ENCODE measurements at places on chromosomes 5 and 9. TPM values are rescaled to one million over a fixed set of nuclear protein-coding genes. Genes with fewer than 3 reads are reported as not detected.

Gene SLCO4C1
- total RNA-seq = 0.22 TPM

DNA sequence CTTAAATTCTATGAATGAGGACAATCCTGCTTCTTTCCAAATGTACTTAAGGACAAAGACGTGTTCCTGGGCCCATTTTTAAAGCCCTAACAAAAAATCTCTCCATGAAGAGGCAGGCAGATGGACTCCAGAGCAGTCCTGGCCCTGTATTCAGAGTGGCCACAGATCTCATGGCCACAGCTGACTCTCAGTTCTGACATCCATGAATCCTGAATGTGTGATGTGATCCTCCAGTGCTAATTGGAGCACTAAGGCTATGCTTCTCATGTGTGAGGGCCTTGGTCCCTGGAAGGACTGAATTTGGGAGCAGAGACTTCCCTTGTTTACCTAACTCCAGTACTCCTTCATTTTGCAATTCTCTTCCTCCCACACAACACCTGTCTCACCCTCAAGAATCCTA lies 373.0 kb downstream of the AGTPBP1 start:
- DNase-seq = no peak

GRCh38 chr9:37650873-37651768 lies at the start of gene FRMPD1:
Gene FRMPD1 (plus strand): TSS chr9:37650954. CDS start chr9:37692642, 41,688 bp downstream.
- DNase-seq = peak; percentile 10

- peak; percentile 65 for DNase-seq
Observed at GRCh38 chr5:153542536-153542935, 52.1 kb downstream of the GRIA1 start.

Gene CPLANE1
- total RNA-seq = 21.4 TPM

GRCh38 chr5:150511578-150512367 lies 3.8 kb downstream of the NDST1 start:
- DNase-seq = peak; percentile 77

Gene DPYSL3
- total RNA-seq = 198 TPM

GRCh38 chr9:129183495-129184218 lies 5.6 kb upstream of the IER5L start:
- no peak for DNase-seq

DNA sequence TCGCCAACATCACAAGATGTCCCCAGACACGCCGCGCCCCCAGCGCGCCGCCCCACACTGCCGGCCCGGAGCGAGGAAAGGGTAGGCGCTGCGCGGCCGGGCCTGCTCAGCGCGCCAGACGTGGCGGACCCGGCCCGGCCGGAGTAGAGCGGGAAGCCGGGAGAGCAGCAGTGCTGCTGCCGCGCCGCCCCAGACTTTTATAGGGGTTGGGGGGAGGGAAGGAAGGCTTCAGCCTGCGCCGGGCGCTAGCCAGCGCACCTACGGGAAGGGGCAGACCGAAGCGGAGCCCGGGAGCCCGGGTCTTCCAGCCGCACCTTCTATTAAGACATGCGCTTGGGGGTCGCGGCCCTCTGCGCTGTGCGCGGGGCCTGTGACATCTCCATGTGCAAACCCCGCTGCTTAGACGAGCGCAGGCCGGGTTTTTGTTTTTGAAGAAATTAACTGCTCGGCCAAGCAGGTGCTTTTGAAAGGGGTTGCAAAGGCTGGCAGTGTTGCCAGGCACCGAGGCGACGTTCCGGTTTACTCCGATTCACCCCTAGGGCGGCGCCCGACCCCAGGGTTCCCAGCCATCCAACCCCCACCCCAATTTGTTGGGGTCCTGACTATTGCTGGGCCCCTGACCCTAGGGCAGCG lies 353 bp upstream of the PAX5 start:
- no peak for DNase-seq

DNA sequence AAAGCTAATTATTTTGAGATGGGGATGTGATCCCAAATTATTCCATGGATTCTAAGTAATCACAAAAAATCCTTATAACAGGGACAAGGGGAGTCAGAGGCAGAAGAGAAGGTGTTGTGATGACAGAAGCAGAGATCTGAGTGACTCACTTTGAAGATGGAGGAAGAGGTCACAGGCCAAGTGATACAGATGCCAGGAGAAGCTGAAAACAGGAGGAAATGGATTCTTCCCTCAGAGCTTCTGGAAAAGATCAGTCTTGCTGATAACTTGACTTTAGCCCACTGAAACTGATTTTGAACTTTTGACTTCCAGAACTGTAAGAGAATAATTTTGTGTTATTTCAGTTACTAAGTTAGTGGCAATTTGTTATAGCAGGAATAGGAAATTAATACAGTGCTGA lies 105.3 kb downstream of the GCNT1 start:
- DNase-seq = peak; percentile 35

DNA sequence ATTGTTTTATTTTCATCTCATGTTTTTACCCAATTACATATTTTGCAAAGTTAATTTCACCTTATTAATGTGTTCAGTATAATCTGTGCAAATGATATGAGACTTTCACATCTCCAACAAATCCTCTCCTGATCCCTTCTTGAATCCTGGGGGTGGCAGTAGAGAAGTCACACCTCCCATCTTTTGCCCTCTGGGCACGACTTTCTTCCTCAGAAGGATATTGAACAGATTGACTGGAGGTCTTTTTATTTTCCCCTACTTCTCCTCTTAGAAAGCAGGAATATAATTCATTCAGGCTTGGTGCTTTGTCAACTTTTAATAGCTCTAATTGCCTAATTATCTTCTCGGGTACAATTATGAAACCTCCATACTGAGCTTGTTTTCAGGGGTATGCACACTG lies 1037.1 kb upstream of the NUDT12 start:
- no peak for DNase-seq

DNA sequence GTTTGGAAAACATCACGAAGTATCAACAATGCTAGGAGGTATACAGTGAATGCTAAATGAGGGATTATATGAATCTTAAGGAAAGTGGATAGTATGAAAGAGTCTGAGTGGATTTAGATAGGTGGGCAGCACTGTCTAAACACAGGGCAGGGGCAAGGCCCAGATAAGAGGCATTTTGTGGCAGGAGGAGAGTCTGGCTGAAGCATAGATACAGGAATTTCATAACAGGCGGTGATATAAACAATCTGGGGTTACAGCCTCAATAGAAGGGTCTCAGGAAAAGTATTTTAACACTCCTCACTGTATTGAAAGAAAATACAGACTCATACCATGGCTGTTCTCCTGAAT lies 96.9 kb downstream of the PLPP1 start:
- no peak for DNase-seq

- DNase-seq = no peak
Observed at GRCh38 chr5:169165052-169165451, 135.9 kb downstream of the SLIT3 start.

GRCh38 chr5:149367249-149367971 lies 9.6 kb downstream of the PCYOX1L start:
- peak; percentile 18 for DNase-seq

GRCh38 chr9:129478961-129479630 lies 141.8 kb downstream of the C9orf50 start:
- DNase-seq = no peak

Gene LSM11
- total RNA-seq = 4.4 TPM

Gene CDO1
- 3.9 TPM for total RNA-seq

Gene NUDT12
- 6.3 TPM for total RNA-seq

- DNase-seq = peak; percentile 56
Observed at GRCh38 chr5:33300209-33300742, 140.5 kb upstream of the TARS1 start.

DNA sequence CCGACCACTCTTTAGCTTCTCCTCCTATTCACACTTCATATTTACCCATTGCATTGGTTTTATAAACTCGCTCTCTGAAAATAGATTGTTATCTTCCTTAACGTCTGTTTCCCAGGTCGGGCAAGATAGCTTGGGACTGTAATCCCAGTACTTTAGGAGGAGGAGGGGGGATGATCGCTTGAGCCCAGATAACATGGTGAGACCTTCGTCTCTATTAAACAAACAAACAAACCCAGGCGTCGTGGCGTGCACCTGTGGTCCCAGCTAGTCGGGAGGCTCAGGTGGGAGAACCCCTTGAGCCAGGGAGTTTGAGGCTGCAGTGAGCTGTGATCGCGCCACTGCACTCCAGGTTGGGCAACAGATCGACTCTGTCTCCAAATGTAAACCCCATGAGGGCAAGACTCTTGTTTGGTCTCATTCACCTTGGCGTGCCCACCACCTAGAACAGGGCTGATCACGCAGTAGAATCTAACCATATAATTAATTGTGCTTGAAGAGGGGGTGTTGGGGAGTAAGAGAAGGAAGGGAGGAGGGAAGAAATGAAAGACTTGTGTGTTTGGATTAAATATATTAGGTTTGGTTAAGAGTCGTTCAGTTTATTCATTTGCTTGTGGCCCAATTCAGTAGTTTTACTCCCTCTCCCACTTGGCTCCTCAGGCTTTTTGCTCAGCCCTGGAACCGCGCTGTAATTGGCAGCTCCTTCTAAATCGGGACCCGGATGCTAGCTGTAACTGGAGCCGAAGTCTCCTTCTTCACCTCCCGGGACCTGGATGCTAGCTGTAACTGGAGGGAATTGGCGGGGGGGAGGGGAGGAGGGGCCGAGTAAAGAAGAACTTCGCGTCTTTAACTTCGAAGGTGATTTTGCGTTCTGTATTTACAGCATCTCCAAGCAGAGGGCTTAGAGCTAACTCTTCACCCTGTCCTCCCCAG lies 24.9 kb downstream of the CDKN2A start:
- no peak for DNase-seq

DNA sequence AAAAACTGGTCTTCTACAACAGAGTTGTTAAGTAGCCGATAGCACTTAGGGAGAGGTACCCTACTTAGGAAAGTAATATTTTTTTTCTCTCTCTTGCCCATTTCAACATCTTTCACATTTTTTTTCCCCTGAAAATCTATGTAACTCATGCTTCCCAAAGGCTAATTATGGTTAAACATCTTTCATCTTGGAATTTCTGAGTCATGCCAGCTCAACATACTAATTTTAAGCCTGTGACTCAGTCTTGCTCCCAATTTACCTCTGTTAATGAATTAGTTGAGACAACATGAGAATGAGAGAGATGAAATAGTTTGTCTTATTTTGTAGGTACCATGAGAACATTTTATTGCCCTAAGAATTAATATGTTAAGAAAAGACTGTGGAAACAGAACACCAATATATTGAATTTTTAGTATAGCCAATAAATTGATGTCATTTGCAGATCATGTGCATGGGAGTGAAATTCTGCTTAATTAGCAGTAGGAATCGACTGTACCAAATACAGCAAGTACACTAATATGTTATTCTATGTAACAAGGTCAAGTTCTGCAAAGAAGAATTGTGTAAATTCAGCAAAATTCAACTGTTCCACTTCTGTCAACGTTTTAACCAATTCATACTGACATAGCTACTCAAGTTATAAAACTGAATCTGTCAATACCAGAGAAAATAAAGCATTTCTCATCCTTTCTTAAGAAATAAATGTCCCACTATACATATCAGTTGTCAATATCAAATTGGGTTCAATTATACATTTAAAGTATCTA lies 550.0 kb downstream of the PTPRD start:
- peak; percentile 68 for DNase-seq

Gene PCDHGA7
- 0.62 TPM for total RNA-seq

- DNase-seq = no peak
Observed at GRCh38 chr5:371811-372555, 50.5 kb downstream of the AHRR start.

Gene C5orf52
- not detected for total RNA-seq

GRCh38 chr5:134046801-134047686 lies 42.3 kb upstream of the VDAC1 start:
- DNase-seq = no peak

GRCh38 chr9:37976714-37977477 lies 73.0 kb upstream of the SLC25A51 start:
- peak; percentile 97 for DNase-seq

Gene UQCRQ
- total RNA-seq = 409 TPM

Gene CFAP157
- not detected for total RNA-seq

- DNase-seq = no peak
Observed at GRCh38 chr5:41636605-41637004, 126.2 kb upstream of the PLCXD3 start.

- DNase-seq = no peak
Observed at GRCh38 chr9:13929013-13929412, 384.9 kb downstream of the NFIB start.

DNA sequence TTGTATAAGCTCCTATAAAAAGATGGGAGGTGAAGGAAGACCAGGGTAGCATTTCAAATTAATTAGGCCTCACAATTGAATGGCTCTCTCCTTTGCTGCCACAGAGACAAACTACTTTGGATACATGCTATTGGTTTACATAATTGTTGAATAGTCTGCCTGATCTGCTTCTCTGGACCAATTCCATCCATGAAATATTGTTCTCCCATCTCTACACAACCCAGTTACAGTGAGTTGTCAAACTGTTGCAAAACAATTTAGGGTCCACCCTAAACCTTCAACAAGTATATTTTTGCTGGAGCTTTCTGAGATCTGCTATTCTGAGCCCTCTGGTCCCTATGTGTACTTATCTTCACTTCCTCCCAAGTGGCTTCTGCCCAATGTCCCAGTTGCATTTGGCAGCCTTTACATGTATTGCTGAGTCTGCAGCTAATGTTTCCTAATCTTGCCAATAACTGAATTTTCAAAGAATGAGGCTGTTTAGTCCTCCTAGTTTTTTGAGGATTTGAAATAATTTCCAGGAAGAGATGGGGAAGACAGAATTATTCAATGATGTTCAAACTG lies 38.9 kb downstream of the AGTPBP1 start:
- DNase-seq = no peak

DNA sequence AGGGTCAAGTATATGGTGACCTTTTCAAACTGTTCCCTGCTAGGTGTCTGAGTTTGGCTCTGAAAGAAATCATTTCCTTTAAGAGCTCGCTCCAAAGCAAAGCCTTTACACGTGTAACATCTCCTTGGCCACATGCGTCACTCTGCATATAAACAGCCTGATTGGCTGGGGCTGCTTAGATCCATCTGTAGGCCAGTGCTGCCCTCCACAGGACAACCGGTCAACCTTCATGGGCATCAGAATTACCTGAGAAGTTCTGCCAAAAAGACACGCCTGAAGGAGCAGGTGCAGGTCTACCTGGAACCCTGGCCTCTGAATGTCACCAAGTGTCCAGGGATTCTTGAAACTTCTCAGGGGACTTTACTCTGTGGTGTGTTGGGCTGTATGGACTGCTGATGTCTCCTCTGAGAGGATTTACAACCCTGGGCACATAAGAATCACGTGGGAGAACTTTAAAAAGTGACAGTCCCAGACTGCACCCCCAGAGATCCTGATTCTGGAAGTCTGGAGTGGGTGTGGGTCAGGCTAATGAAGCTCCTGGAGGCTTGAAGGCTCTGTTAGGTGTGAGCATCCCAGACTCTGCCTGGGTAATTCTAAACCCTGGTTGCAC lies 497.6 kb downstream of the GADD45G start:
- DNase-seq = peak; percentile 77

- no peak for DNase-seq
Observed at GRCh38 chr5:33241802-33242201, 199.0 kb upstream of the TARS1 start.

- DNase-seq = no peak
Observed at GRCh38 chr9:91188719-91189590, 172.8 kb downstream of the AUH start.

DNA sequence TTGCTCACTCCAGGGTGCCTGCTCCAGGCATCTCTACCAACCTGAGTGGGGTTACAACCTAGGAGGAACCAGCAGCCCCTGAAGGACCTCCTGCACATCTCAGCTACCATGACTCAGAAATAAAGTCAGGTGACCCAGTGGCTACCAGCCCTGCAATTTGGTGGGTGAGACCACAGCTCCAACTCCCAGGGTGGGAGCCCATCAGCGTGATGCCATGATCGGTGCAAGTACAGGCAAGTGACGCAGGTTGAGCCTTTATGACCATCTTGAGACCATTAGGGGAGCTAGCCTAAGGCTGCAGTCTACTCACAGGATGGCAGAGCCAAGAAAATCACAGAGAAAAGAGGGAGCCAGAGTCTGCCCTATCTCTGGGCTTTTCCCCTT lies 8.6 kb downstream of the SEPTIN8 start:
- no peak for DNase-seq

All from astrocyte (in vitro differentiated cells and primary cell).